ENCODE measurements at places on chromosomes 4 and X. TPM values are rescaled to one million over a fixed set of nuclear protein-coding genes. Genes with fewer than 3 reads are reported as not detected.

The MAGEA10 gene
- not detected for polyA plus RNA-seq

- DNase-seq = no peak
These were observed 215.5 kb downstream of the APBB2 start for GRCh38 chr4:40998675-40999358.

GRCh38 chr4:56540826-56541225, 35.2 kb downstream of the ARL9 start:
- no peak for DNase-seq

The DMRTC1 gene
- polyA plus RNA-seq = 0.30 TPM

- DNase-seq = no peak
These were observed 175.7 kb upstream of the TBC1D9 start for GRCh38 chr4:140931911-140932310.

DNA sequence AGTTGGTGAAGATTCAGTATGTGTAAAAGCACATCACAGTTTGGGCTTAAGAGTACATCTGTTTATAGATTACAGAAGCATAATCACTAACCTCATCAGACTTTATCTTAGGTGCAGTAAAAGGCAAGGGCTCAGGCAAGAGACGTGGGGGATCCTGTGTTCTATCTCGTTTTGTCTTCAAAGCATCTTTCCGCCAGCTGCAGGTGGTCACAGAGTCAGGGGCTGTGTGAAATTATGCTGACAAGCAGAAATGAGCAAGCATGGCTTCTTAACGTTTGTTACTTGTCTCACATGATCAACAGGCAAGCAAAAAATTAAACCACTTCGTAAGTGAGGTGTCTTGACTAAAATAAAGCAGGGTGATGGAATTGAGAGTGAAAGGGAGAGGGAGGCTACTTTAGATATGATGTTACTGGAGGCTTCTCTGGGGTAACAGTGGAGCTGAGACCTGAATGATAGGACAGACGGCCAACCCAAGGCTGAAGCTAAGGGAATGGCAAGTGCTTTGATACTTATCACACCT, 1.4 kb upstream of the TEC start:
- no peak for DNase-seq

The SNCA gene
- polyA plus RNA-seq = 45.8 TPM

DNA sequence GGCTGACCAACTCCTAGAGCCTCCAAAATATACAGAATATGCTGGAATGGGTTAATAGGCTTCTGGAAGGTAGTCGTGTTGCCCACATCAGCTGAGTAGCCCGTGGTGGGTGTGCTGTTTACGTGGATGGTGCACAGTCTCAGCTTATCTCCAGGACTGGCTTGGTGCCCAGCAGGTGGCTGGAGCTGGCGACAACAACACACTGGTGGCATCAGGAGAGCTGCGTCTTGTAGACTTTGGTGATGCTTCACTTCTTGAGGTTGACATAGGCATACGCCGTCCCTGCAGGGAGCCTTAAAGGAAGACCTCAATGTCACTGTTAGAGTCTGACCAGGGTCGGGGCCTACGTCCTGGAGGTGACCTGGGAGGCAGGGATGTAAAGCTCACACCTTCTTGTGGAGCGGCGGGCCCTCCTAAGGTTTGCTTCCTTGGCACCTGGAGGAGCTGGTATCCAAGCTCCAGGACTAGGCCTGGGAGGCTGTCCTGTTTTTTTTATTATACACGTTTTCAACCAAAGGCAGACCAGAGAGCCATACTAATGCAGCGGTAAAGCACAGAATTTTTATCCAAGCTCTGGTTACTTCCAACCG, 26.5 kb upstream of the RBMX start:
- no peak for DNase-seq

DNA sequence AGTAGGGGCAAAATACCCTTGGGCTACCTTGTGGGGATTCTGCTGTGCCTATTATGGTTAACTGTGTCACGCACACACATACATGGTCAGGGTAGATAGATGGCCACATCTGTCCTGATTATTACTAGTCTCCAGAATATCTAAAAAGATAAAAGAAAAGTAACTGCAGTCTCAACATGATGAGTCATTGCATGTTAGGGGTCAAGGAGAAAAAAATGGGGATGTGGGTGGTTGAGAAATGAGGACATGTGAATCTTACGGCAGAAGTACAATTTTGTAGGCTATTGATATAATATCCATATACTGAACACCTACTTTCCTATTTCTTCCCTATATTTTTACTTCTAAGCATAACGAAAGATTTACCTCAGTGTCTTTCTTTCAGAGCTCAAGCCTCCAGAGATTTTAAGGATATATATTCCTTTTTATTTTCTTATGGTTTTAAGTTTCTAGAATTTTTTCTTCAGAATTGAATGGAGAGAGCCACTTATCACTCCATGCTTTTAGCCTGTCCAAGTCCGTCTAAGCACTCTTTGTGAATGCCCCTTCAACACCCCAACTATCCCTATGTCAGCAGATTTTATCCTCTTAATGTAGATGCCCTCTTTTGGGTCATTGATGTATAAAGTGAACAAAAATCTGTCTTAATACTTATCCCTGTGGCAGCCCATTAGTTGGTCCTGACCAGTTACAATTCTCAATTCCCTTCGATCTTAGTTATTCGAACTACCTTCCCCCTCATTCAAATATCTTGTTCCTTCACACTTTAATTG, 642.2 kb downstream of the IQCM start:
- no peak for DNase-seq

- DNase-seq = no peak
These were observed 67.8 kb downstream of the ZNF674 start for GRCh38 chrX:46477435-46477834.

GRCh38 chrX:154051201-154051810, 31.6 kb upstream of the IRAK1 start:
- DNase-seq = peak; percentile 57

GRCh38 chr4:129136433-129136832, 40.5 kb downstream of the C4orf33 start:
- no peak for DNase-seq

DNA sequence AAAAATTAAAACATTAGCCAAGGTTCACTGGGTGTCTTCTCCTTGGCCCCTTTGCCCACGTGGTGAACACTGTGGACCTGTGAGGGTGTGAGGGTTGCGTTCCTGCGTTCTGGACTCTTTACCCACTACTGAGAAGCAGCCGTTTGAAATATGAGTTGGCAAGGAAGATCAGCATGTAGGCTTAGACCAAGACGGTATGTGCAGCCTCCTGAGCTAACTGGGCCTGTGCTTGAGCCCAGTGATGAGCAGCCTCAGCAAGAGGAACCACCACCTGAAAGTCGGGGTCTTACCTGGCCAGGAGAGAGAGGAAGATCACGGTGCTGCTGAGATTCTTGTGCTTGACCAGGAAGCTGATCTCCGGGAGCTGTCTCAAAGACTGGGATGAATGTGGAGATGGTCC, 19.5 kb downstream of the RGS12 start:
- no peak for DNase-seq

GRCh38 chr4:92733231-92733630, 429.5 kb downstream of the GRID2 start:
- no peak for DNase-seq

DNA sequence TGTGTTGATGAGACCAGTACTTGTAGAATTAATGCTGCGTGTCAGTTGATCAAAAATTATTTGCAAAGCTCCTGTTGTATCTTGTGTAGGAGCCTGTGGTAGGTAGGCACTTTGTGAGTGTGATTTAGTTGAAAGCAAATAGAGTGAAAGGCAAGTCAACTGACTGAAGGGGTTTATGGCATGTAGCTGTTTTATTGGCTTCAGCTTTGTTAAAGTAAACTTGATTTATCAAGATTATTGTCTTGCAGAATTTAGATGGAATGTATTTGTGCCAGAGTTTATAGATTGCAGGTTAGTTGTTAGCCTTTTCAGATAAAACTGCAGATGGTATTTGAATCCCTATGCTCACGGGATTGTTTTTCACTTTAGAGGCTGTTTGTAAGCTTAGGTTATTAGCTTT, 128.0 kb downstream of the FRAS1 start:
- no peak for DNase-seq

GRCh38 chr4:93791570-93792195, 36.9 kb upstream of the ATOH1 start:
- DNase-seq = peak; percentile 25

The SRPX gene
- polyA plus RNA-seq = 11.5 TPM

GRCh38 chrX:87468941-87469340, 48.7 kb upstream of the KLHL4 start:
- no peak for DNase-seq

DNA sequence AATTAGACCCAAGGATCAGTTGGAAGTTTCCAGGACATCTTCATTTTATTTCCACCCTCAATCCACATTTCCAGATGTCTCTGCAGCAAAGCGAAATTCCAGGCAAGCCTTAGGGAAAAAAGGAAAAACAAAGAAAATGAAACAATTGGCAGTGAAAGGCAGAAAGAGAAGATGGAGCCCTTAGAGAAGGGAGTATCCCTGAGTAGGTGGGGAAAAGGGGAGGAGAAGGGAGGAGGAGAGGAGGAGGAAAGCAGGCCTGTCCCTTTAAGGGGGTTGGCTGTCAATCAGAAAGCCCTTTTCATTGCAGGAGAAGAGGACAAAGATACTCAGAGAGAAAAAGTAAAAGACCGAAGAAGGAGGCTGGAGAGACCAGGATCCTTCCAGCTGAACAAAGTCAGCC, at the start of gene PLP1:
TSS of gene PLP1 (plus strand) at position 295 of the 400 bp plus-strand sequence. CDS start 156 bp downstream, outside the sequence.
- no peak for DNase-seq

DNA sequence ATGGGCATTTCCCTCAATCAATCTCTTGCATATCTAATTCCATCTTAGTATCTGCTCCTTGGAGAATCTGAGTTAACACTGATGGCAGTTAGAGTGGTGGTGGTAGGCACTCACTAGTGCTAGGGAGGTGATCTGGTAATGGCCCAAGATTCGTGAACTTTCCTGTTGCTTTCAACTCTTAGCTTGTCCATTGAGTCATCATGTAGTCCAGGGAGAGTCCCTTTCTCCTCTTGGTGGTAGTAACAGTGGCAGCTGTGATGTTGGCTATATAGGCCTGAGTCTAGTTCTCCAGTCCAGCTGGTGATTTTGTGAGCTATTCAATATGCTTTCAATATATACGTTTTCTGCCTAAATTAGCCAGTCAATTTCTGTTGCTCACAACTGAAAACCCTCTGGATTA, 7.0 kb upstream of the XKRX start:
- no peak for DNase-seq

DNA sequence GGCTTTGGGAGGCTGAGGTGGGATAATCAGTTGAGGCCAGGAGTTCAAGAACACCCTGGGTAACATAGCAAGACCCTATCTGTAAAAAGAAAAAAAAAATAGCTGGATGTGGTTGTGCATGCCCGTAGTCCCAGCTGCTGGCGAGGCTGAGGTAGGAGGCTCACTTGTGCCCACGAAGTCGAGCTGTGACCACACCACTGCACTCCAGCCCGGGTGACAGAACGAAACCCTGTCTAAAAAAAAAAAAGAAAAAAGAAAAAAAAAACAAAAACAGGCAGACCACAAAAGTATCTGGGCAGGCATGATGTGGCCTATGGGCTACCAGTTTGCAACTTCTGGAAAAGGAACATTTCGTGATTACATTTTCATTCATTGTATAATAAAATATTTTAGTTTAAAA, 38.1 kb upstream of the RASGEF1B start:
- DNase-seq = no peak

The ATP8A1 gene
- polyA plus RNA-seq = 34.6 TPM

GRCh38 chr4:149727663-149728062, 88.0 kb downstream of the IQCM start:
- no peak for DNase-seq

DNA sequence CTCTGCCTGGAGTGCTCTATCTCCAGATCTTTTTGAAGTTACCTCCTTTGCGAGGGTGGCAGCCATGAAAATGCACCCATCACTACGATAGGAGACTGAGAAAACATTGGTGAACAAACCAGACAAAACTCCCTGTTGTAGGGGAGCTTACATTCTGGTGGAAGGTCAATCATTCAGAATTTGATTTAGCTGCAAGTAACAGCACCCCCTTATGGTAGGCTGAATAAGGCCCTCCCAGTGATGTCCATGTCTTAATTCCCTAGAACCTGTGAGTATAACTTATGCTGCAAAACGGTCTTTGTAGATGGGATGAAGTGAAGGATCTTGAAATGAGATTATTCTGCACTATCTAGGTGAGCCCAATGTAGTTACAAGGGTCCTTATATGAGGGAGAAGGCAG, 5.6 kb upstream of the TEC start:
- no peak for DNase-seq

GRCh38 chrX:49978176-49978575, 55.8 kb downstream of the CLCN5 start:
- DNase-seq = no peak

DNA sequence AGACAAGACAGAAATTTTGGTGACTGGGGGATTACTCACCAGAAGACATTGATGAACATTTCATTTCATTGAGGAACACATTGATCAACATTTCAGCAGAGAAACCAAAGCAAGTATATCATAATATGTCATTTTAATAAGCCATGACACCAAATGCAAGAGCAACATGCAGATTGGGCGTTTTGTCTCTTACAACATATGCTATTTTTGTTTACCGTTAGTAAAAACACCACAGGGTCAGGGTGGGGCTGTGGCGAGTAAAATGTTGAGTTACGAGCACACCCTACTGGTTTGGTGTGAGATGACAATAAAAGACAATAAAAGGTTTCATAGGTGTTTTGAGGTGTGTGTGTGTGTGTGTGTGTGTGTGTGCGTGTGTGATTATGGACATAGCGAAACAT, 294.5 kb downstream of the PDGFC start:
- DNase-seq = no peak

The SRPX2 gene
- 15.6 TPM for polyA plus RNA-seq

GRCh38 chr4:17469931-17470674, 41.8 kb downstream of the QDPR start:
- DNase-seq = no peak

DNA sequence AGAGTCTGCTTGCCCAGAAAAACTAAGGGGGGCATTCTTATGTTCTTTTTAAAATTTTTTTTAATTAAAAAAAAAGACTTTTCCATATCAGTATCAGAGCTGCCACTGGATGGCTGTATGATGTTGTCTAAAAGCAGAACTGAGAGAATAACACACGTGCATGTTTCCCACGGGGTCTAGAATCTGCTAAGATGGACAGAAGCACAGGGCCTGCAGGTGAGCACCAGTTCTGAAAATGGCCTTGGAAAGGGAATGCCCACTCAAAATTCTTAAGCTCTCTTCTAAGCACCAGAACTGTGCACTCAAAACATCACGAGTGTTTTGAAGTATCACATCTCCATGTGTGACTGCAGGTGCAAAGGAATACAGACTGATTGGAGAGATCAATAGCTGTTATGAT, 61.1 kb downstream of the ARAP2 start:
- DNase-seq = no peak

The SYTL5 gene
- 2.5 TPM for polyA plus RNA-seq

DNA sequence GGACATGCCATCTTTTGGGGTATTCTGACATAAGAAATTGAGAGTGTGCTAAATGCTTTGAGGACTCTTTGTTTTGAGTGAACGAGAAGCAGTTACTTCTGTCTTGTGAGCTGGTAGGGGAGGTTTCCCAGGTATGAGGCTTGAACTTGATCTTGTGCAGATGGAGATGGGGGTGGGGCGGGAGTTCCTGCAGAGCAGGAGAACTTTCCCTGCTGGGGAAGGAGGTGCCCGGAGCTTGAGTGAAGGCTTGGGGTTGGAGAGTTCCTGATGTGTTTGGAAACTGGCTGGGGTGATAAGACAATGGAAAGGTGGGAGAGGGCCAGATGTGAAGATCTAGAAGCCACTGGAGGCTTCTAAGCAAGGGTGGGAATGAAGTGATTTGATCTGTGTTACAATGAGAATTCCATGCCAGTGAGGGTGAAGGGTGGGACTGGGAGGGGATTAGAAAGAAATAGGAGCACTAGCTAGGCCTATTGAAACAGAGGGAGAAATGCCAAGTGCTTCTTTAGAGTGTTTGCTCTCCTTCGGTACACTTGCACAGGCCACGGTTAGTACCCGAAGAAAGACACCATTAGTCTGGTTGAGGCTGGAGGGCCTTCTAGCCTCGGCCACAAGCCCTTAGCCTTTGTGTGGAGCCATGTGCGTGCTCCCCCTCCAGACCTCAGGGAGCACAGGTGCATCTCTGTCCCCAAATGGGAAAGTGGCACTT, 103.5 kb upstream of the STOX2 start:
- no peak for DNase-seq
